NCI-H2171 treated with DMSO at 0.1 percent for 48 hours (cell line): ENCODE measurements at places on chromosomes 5 and 9.
A peak's percentile ranks its signal among the peaks of the same experiment; 100 is the strongest.

GRCh38 chr5:59296317-59297264, 596.9 kb downstream of the PDE4D start:
- DNase-seq = no peak

DNA sequence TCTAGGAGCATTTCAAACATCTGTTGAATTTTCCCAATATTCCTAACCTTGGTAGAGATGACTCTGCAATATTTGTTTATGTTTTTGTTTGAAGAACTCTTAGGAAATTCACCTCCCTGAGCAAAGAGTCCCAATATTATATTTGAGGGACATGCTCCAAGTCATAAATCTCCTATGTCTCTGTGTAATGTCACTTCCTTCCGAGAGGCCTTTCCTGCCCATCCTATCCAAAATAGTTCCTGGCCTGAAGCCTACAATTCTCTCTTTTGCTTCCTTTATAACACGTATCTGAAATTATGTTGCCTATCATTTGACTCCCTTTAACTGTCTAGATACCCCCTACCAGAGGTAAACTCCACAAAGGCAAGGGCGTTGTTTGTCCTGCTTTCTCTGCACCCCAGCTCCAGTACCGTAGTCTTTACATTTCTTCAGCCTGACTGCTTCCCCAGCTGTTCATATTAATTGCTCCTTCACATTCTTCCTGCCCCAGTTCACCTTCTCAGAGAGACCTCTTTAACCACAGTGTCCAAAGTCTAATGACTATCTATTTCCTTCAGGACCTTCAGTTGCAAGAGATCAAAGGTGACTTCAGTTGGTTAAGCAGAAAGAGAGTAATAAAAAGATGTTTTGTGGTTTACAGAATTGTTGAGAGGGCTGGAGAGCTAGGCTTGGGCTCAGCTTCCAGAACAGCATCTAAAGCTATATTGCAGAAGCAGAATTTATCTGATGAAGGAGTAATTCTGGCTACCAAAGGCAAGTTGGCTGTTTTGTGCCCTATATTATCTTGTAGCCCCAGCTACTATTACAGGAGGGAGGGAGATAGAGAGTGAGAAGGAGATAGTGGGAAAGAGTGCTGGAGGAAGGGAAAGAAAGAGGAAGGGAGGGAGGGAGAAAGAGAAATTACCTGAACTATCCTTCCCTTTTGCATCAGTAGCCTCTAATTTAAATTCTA, 109.3 kb upstream of the TMEM161B start:
- peak; percentile 74 for DNase-seq

DNA sequence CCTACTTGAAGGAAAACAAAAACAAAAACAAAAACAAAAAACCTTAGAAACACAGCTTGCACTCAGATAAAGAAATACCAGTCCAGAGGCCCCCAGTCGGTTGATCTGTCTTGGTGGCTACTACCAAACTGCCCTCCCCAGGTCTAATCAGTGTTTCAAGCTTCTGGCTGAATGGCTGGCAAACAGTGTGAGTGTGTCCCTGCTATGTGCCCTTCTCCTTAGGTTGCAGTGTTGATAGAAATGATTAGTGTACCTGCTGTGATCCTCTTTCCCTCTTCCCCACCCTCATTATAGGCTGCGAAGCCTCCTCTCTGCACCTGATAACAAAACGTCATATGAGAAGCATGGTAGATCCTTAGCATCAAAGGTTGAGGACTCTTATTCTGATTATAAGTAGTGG, 12.8 kb downstream of the NR4A3 start:
- no peak for DNase-seq

DNA sequence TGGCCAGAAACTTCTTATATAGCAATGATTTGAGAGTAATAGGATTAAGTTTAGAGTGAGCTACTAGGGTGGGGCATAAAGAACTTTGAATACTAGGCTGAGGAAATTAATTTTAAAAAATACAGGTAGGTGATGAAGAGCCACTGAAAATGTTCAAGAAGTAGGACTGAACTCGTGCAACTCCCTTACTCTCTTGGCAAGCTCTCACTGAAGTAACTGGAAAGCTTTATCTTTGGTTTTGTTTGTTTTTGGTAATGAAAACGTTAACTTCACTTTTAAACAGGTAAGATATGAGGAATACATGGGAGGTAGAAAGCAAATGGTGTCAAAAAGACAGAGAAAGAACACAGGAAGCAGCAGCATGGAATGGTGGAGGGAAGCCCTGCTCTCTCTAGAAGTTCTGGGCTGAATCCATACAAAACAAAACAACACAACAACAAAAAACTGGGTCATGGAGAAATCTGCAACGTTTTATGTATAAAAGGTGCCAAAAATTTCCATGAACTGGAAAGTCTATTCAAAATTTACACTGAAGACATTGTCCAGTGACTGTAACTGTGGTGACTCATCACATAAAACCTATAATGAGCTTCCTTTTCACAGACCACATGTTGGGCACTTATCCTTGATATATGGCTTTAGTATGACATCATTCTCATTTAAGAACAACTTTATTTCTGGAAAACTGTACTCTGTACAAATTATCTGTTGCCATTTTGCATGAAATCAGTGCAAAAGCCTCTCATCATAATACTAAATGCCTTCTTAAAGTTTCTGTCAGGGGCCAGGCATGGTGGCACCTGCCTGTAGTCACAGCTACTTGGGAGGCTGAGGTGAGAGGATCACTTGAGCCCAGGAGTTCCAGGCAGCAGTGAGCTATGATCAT, 91.2 kb upstream of the CHD1 start:
- no peak for DNase-seq

DNA sequence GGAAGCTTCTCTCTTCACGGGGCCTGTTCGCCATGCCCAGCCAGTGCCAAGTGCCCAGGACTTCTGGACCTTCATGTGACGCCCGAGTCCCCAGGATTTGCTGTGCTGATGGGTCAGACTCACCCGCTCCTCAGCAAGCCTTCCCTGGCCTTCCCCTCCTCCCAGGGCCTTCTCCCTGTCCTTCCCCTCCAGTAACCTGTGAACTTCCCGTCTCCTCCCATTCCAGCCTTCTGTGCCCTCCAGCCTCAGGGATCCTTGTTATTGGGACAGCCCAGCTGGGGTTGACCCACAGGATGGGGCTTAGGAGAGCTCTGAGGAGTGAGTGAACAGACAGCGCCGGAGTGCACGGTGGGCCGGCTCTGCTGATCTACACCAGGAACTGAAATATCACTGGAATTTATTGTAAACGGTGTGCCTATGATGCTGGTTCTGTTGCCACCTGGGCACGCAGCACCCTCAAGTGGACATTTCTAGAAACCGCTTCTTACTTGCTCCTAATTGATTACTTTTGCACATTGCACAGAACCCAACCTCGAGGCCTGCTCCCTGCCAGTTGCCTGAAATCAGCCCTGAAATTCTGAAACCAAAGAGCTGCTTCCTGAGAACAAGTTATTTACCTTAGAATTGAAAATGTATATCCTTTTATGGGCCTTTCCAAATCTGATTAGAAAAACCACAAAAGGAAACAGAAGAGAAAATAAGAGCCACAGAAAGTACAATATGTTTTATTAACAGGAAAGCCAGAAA, 1.5 kb downstream of the SPAAR start:
- DNase-seq = peak; percentile 51

- DNase-seq = no peak
Observed at GRCh38 chr5:61831736-61832135, 474.3 kb upstream of the KIF2A start.

- DNase-seq = no peak
Observed at GRCh38 chr5:17356551-17356950, 139.1 kb downstream of the BASP1 start.

GRCh38 chr9:8653855-8654254, 854.3 kb upstream of the DMAC1 start:
- no peak for DNase-seq

GRCh38 chr5:66242050-66242715, 98.1 kb downstream of the SREK1 start:
- no peak for DNase-seq

DNA sequence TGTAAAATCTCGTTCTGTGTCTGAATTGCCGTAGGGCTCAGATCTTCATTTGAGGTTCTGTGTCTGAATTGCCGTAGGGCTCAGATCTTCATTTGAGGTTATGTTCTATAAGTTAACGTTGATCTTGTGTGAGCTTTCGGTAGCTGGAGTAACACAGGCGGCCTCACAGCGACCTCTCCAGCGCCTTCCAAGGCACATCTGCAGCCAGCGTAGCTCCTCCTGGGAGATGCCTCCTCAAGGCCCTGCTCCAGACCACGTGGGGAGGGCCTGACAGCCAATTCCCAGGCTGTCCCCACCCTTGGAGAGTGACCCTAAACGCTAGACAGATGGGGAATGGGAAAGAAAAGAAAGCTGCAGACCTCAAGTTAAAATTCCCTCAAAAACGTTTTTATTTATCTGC, 8.7 kb upstream of the AHRR start:
- no peak for DNase-seq

DNA sequence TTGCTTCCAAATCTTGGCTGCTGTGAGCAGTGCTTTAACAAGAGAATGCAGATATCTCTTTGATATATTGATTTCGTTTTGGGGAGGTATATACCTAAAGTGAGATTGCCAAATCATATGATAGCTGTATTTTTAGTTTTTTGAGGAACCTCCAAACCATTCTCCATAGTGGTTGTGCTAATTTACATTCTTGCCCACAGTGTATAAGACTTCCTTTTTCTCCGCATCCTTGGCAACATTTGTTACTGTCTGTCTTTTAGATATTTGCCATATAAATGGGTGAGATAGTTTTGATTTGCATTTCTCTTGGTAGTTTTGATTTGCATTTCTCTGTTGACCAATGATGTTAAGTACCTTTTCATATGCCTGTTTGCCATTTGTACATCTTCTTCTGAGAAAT, 10.0 kb upstream of the PLK2 start:
- DNase-seq = no peak

GRCh38 chr9:95074632-95075031, 242.9 kb downstream of the FANCC start:
- DNase-seq = no peak

DNA sequence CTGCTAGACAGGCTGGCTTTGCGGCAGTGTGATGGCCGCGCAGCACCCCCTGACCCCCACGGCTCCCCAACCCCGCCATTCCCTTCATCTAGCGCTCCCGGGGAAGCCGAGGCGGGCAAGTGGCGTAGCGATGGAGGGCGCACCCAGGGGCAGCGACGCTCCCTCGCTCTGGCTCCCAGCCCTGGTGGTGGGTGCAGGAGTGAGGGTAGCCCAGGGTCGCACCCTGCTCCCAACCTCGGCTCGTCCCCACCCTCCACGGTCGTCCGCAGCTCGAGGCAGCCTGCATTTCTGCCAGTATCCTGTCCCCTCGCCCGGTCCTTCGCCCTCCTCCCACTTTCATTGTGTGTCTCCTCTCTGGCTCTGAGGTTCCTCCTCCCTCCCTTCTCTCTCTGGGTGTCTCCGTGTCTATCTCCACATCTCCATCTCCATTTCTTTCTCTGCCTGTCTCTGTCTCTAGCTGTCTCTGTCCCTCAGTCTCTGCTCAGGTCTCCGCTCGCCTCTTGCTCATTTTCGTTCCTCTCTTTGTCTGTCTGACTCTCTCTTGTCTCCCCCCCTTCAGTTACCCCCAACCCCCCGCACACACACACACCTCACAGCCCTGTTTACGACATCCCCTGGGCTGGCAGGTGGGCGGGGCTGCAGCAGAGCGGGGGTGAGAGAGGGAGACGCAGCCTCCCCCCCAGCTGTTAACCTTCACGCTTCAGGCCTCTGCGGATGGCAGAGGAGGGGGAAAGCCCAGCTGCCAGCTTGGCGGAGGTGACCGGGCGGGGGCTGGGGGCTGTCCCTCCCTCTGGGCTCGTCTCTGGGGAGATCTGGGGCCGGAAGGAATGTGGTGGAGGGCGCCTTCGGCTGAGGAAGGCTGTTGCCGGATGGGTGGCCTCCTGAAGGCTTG, 48.7 kb upstream of the PSD2 start:
- peak; percentile 87 for DNase-seq

- no peak for DNase-seq
Observed at GRCh38 chr5:173513521-173513991, 102.9 kb downstream of the BOD1 start.

- DNase-seq = no peak
Observed at GRCh38 chr5:132388244-132389050, 18.9 kb downstream of the SLC22A5 start.

GRCh38 chr9:37971108-37971459, 67.2 kb upstream of the SLC25A51 start:
- DNase-seq = no peak

DNA sequence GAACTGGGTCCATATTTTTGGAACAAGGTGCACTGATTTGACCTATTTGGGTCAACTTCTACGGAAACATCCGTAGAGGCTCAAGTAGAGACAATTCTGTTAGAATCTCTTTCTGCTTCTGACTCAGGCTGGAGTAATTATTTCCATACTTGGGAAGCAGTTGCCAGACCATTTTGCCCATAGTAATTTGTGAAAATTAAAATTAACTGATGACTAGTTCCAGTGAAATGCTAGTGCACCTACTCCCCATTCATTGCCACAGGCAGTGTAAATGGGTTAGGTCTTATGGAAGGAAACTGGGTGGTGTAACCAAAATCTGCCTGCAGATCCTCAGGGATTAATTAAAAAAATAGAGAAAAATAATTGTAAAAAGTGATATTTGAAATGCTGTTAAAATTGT, 201.1 kb downstream of the TENT4A start:
- no peak for DNase-seq

DNA sequence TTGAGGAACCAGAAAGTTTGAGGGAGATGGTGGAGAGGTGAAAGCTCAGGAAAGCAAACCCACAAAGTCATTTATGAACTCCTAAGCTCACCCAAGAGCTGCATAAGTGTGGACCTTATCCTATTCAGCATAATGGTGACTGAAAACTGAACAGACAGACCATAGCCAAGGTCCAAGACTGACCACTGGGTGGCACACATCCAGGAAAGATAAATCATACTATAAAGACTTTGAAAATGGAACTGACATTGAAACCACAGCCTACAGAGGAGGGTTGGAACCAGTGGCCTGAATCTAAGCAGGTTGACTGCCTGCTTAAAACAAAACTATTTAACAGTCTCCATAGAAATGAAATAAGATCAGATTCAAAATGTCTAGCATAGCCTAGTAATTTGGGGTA, 121.0 kb upstream of the RGS7BP start:
- DNase-seq = no peak

GRCh38 chr5:94544031-94544650, 74.3 kb downstream of the KIAA0825 start:
- DNase-seq = no peak

- no peak for DNase-seq
Observed at GRCh38 chr5:113281194-113281593, 153.6 kb downstream of the TSSK1B start.

- DNase-seq = no peak
Observed at GRCh38 chr5:176658817-176659511, 11.7 kb downstream of the TSPAN17 start.

DNA sequence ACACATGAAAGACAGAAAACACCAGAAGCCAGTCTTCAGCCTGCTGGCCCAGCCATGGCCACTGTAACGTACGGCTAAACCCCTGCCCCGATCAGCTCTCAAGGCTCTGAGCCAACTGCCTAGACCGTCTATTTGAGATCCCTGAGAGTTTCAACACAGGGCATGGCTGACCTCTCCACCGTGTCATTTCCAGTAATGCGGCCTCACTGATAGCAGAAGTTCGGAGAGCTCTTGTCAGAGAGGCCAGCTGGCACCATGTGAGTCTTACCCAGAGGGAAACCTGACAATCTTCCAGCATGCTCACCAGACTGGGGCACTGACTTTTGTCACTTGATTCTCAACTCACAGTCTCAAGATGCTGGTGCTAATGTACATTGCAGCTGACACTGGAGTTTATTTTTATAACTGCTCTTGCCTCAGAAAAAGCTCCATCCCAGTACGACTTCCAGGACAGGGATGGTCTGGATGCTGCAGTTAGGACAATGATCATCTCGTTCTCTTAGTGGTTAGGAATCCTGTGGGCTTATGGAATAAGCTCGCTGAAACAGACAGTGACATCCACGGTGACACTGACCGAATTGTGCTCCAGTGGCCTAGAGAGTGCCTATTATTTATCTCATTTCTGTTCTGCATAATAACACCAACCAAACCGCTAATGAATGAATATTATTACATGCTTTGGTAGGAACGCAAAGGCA, 372.7 kb downstream of the ICE1 start:
- no peak for DNase-seq
